CD8-positive, alpha-beta memory T cell (primary cell): ENCODE measurements at places on chromosomes 16 and 17.

DNA sequence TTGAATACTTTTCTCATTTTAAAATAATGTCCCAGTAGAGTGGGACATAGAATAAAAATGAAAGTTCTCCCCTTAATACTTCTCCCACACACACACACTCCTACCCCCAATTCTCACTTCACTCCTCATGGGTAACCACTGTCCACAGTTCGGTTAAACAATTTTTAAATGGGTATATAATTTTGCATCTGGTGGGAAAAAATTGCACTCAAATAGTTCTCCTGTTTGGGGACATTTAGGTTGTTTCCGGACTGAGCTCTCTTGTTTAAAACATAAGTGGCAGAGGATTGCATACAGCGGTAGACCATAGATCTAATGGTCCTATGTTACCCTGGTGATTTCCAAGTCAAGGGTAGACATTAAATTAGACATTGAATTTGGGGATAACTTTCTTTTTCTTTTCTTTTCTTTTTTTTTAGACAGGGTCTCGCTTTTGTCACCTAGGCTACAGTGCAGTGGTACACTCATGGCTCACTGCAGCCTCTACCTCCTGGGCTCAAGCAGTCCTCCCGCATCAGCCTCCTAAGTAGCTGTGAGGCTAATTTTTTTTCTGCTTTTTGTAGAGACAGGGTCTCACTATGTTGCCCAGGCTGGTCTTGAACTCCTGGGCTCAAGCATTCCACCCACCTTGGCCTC, 138.3 kb downstream of the SOCS1 start:
- H3K27ac ChIP-seq, result no peak overlapping the region
- H3K27me3 ChIP-seq, result no peaks in the 10 kb centered on the region
- H3K4me1 ChIP-seq, result peaks cover 24% of the 10 kb centered on the region
- H3K4me3 ChIP-seq, result no peak overlapping the region

DNA sequence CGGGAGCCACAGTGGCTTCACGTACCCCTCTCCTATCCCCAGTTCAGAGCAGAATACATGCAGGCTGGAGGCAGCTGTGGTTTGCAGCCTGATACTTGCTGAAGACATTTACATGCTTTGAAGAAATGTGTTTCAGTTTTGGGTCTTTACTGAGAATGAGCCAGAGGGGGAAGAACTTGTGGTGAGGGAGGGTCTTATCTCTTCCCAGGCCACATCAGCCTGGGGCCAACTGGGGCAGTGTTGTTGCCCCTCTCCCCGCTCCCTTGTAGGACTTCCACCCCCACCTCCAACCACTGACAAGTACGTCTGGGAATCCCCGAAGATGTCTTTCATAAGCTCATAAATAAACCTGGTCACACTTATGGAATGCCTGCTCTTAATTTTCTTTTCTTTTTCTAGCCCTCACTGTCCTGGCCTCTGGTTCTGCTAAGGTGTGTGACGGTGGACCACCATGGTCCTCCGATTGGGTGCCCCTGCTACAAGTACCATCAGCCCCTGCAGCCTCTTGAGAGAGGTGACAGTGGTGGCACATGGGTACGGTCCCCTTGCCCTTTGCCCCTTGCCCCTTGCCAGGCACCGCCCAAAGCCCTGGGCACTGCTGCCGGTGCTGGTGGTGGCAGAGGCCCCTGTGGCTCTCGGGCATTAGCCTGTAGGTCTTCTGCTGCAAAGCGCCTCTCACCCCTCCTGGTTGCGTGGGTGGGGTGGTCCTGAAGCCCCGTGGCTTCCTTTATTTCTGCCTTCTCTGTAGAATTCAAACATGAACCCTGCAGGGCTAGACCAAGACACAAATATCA, 144.8 kb upstream of the RPH3AL start:
- no peaks in the 10 kb centered on the region for H3K27me3 ChIP-seq
- H3K4me3 ChIP-seq, result no peak overlapping the region
- DNase-seq, result no peak
- no peaks in the 10 kb centered on the region for H3K36me3 ChIP-seq
- peaks cover 34% of the 10 kb centered on the region for H3K4me1 ChIP-seq

DNA sequence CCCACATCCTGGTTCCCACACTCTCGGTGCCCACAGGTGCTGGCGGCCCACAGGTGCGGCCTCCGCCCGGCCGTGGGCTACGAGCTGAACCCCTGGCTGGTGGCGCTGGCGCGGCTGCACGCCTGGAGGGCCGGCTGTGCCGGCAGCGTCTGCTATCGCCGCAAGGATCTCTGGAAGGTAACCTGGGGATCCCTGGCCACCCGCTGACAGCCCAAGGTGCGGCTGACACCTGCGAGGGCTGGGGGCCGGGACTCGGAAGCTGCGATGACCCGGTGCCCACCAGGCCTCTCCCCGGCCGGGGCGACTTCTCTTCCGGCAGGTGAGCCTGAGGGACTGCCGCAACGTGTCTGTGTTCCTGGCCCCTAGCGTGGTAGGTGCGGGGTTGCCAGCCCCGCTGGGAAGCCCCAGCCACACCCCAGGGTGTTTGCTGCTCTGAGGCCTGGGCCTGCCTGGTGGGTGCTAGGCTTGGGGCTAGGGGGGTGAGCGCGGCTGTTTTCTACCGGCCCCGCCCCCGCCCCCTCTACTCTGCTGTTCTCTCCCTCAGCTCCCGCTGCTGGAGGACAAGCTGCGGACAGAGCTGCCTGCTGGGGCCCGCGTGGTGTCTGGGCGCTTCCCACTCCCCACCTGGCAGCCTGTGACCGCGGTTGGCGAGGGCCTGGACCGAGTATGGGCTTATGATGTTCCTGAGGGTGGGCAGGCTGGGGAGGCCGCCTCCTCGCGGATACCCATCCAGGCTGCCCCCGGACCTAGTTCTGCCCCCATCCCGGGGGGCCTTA, 1.0 kb downstream of the ANTKMT start:
- H3K36me3 ChIP-seq, result no peaks in the 10 kb centered on the region
- H3K4me3 ChIP-seq, result peak overlapping the region; percentile 32
- DNase-seq, result peak; percentile 37

- no peaks in the 10 kb centered on the region for H3K36me3 ChIP-seq
- H3K4me3 ChIP-seq, result no peak overlapping the region
- no peaks in the 10 kb centered on the region for H3K27me3 ChIP-seq
- DNase-seq, result no peak
- H3K27ac ChIP-seq, result no peak overlapping the region
These were observed 7.4 kb downstream of the MYH11 start for GRCh38 chr16:15849209-15849981.
